Left ventricle myocardium superior (tissue), 1 donor: ENCODE measurements at places on chromosomes 2 and 18. TPM values are rescaled to one million over a fixed set of nuclear protein-coding genes. Genes with fewer than 3 reads are reported as not detected.

Gene SMARCAL1
- total RNA-seq: 9.8 TPM

Gene FAM237A
- total RNA-seq: 2.0 TPM

GRCh38 chr2:239774933-239775622, 250.1 kb downstream of the NDUFA10 start:
- DNase-seq: no peak

DNA sequence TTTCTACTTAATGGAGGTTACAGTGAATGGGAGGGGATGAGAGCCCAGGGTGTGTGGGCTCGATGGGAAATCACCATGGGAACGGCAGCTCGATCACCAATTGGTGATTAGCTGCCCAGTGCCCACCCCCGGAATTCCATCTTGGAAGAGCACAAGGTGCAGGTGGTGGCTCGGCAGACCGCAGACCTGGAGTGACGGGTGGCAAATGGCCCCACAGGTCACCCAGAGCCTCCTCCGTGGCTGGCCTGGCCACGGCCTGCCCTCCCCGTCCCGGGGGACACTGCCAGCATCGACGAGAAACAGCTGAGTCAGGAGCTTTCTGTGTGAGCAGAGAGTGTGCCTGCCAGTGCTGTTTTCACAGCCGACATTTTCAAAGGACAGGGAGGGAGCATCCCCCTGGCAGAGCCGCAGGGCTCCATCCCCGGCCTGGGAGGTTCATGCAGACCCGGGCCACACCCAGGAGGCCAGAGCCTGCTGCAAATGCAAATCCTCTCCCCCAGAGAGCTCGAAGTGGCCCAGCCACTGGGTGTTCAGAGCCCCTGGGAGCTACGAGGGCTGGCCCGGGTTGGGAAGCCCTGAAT, 176.4 kb upstream of the MYT1L start:
- DNase-seq: no peak

- DNase-seq: no peak
Measured at GRCh38 chr2:222336442-222336841, 37.6 kb upstream of the PAX3 start.

- no peak for DNase-seq
Measured at GRCh38 chr2:195442458-195443175, 214.4 kb upstream of the SLC39A10 start.

DNA sequence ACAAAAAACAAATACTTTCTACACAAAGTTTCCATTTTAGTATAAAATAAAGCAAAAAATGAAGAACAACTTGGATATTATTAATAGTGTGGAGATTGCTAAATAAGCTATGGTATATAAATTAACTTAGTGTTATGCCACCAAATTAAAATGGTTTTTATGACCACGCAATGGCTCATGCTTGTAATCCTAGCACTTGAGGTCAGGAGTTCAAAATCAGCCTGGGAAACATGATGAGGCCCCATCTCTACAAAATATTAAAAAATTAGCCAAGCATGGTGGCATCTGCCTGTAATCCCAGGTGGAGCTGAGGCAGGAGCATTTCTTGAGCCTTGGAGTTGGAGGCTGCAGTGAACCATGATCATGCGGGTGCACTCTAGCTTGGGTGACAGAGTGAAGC, 108.8 kb downstream of the SH3RF3 start:
- DNase-seq: no peak

- DNase-seq: no peak
Measured at GRCh38 chr2:16652296-16653082, 13.1 kb downstream of the CYRIA start.

DNA sequence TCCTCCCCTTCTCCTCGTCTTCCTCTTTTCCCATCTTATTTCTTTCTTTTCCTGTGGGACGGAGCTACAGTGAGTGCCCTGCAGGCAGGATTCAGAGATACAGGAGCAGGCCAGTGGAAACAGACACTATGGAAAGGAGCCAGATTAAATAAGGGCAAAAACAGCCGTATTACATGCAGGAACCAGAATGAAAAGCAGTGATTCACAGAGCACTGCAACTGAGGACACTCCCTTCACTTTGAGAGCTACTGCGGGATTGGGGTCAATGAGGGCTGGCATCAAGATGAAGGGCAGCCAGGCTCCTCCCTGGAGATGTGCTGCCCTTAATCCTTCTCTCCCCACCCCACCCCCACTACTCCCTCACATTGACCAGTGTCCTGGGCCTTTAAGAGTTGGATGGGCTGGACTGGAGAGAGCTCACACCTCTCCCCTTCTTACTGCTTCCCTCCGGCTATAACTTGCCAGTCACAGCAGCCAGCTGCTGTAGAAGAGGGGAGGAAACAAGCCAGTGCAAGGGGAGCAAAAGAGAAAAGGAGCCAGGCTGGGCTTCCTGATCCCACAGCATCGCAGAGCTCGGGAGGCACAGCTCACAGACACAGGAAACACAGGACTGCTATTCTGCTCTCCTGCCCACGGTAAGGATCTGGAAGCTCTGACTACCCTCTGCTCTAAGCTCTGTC, at the start of gene PLCD4:
Gene PLCD4 (plus strand): TSS at position 464 of the 680 bp plus-strand sequence. CDS start 7,841 bp downstream, outside the sequence.
- no peak for DNase-seq

DNA sequence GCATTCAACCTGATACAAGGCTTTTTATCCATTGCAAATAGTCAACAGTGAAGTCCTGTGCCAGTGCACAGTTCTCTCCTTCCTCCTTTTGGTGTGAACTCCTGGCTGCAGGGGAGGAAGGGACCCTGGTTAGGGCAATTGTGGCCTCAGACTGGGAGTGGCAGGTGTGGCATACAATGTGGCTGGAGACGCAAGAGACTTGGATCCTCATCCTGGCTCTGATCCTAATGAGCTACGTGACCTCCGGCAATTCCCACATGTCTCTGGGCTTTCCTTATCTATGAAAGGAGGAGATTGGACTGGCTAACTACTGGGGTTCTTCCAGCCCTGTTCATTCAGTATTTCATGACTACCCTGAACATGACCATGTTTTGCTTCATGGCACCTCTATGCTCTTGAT, 10.5 kb upstream of the IL1A start:
- no peak for DNase-seq

DNA sequence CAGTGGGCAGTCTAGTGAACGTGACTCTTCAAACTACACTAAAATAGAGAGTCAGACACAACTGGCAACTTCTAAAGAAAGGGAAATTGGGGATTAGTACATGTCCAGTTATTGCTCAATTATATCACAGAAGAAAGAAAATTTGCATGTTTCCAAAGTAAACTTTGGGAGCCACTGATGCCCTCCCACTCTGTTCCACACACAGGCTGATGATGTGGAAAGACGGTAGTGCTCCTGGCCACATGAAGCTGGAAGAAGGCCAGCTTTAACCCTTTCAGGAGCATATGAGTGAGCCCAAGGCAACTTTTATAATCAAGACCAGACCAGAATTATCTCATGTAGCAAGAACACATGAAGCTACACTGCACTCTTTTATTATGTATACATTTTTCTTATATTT, 141.0 kb downstream of the NR4A2 start:
- no peak for DNase-seq

Gene RAB12
- 127 TPM for total RNA-seq

Gene STARD7
- 214 TPM for total RNA-seq

Gene AP1S3
- total RNA-seq: 0.50 TPM

DNA sequence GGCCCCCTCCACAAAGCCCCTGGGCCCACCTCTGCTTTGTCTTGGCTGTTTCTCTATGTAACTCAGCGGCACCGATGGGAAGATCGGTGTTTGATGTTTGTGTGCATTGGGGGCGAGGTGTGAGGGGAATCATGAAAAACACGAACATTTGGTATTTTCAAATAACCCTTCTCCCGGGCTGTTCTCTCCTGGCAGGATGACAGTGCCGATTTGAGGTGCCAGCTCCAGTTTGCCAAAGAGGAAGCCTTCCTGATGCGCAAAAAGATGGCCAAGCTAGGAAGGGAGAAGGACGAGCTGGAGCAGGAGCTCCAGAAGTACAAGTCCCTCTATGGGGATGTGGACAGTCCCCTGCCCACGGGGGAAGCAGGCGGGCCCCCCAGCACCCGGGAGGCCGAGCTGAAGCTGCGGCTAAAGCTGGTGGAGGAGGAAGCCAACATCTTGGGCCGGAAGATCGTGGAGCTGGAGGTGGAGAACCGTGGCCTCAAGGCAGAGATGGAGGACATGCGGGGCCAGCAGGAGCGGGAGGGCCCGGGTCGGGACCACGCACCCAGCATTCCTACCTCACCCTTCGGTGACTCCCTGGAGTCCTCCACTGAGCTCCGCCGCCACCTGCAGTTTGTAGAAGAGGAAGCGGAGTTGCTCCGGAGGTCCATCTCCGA, 78.1 kb downstream of the MTCL1 start:
- no peak for DNase-seq
